ENCODE measurements at places on chromosomes 1 and 21.

- no peak for DNase-seq
Observed at GRCh38 chr1:31800674-31800967, 15.2 kb downstream of the SPOCD1 start.

DNA sequence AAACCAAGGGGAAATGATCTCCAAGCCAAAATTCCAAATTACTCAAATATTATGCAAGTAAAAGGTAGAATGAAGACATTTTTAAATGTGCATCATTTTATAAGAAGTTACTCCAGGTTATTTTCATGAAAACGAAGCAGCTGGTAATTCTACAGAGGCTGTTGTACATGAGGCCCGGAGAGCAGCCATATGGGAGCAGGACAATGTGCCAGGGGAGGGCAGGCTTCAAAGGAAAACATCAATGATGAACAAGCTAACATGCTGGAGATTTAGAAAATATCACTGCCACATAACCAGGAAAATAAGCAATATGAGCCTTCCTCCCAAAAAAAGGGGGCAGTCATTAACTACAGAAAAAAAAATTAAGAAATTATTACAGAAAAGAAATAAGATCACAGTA, 109.1 kb downstream of the TIAM1 start:
- no peak for DNase-seq

DNA sequence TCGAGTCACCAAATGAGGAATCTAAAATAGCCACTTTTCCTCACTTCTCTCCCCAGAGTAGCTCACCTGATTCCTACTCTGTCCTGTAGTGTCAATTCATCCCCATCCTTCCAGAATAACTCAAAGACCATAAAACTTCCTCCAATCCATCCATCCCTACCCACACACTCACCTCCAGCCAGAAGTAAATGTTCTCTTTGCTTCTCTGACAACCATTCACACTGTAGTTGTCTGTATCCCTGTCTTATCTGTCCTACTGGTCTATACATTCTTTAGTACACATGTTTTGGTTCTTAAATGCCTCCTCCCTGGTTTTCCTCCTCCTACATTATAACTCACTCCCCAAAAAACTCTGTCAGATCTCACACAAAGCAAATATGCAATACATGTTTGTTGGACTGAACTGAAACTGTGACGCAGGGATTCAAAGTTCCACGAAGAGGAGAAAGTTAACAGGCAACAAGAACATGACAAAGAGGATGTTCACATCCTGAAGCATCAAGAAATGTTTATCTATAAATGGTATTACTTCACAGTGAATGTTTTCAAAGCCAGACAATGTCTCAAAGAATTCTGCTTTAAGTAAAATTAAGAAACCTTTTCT, 11.0 kb downstream of the TP53BP2 start:
- no peak for DNase-seq

DNA sequence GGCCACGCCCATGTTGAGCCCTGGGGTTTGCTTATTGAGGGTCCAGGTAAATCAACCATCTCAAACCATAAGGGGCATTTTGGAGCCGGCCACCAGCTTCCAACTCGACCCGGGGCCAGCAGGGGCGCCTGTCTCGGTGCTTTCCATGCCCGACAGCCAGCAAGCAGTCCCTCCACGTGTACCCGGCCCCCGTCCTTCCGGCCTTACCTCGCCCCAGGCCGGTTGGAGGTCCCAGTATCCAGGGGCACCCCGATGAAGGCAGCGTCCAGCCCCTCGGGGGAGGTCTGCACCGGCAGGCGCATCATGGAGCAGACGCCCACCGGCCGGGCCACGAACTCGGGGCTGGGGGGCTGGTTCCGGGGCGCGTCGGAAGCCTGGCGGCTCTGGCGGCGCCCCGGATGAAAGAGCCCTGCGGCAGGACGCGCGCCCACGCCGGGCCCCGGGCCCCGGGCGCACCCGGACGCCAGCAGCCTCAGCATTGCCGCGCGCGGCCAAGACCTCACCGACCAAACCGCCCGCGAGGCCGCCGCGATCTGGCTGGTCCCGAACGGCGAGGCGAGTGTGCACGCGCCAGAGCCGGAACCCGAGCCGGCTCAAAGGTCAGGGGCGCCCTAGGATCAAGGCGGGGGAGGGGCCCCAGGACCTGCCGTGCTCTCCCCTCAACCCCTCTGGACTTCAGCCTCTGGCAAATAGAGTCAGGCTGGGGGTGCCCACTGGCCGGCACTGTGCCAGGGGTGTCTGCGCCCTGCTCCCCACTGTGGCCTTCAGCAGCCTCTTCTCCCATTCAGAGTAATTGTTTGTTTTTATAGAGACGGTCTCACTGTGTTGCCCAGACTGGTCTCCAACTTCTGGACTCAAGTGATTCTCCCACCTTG, at the start of gene AGMAT:
Gene AGMAT, minus strand, starts transcription at position 563 of the 875 bp plus-strand sequence. Its CDS starts 84 bp downstream, at position 479.
- DNase-seq = peak; percentile 2

DNA sequence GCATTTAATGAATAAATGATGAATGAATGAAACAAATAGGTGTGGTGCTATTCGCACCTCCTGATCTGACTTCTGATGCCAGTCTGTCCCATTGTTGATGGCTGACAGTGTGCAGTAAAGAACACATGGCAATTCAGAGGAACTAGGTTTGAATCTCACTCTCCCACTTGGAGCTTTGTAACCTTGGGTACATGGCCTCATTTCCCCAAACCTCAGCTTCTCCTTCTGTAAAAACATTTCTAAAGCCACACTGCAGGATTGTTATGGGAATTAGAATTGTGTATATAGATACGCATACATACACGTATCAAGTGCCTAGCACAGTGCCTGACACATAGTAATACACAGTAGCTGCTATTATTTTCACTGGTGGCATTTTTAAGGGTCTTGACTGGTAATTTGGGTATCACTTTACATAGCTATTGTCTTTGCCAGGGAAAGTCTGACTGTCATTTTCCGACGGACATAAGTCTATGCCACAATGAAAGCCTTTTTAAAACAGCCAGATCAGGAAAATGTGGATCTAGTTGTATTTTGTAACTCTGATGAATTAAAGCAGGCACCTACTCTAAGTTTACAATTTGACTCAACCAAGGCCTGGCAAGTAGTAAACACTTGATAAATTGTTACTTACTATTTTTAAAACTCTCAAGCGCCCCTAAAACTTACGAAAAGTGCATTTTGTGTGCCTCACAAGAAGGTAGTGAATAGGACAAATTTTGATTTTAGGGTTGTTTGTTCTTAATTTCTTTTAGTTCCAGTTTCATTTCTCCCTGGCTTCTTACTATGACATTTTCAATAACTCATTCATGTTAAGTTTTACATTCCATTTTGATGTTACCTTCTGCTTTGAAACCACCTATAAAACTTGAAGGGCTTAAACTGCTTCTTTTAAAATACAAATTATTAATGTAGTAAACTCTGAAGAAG, 164.4 kb downstream of the SDCCAG8 start:
- DNase-seq = no peak

- DNase-seq = no peak
Observed at GRCh38 chr1:46675549-46676314, 4.1 kb downstream of the TEX38 start.

DNA sequence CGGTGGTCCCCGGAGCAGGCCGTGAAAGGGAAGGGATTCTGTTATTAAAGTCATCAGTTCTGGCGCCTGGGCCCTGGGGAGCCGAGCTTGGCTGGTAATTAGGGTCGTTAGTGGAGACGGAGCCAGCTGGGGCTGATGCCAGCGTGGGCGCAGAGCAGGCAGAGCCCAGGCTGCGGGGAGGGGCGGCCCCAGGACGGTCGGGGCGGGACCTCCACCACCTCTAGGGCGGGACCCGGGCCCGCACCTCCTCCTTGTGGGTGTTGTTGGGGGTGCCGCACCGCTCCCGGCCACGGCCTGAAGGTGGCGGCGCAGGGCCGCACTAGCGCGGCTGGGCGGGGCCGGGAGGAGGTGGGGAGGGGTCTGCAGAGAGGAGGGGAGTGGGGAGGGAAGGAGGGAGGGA, 470.6 kb downstream of the PTPRU start:
- no peak for DNase-seq

DNA sequence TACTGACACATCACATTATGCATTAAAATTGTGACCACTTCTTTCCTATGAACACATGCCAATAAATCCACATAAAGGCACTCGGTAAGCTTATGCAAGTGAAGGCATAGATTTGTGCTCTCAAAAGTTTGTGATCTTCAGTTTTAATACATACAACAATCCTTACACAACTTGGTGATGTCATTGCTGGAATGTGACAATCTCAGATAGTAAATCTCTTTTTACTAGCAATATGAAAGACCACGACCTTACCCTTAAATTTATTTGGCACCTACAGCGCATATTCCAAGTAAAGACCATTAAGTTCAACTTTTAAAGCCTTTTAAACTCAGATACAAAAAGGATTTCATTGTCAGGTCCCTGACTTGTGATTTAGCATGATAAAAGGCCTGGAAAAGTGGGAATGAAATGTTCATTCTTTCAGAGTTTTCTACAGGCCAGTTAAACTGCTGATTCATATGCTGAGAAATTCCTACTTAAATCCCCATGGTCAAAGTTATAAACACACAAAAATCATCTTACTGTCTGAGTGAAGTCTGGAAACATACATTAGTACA, 157.4 kb downstream of the SIPA1L2 start:
- no peak for DNase-seq

DNA sequence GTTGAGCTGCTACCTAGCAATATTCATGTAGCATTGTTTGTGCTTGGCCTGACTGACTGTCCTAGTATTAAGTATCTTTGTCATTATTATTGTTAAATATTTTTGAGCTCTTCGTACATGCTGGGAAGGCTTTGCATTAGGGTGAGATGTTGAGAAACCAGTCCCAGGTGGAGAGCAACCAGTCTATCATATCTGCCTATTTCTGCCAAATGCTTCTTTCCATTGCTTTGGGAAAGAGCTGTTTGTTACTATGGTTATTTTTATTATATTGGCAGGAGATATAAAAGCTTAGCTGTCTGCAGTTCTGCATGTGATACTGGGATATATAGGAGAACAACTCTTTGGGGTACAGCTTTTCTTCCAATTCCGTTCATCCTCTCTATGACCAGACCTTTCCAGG, 85.1 kb downstream of the CLDN17 start:
- DNase-seq = no peak

DNA sequence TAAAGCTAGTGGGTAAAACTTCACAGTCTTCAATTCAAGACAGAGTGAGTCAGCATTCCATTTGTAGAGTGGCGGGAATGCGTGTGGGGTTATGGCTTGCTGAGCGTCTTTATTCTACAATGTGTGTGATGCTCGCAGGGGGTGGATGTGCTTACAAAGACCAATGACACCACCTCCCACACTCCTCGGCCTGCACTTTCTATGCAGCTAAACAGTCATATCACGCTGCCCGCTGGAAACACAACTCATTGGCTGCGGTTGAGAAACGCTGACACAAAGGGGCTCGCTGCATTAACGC, 298.5 kb downstream of the PCP4 start:
- DNase-seq = no peak

DNA sequence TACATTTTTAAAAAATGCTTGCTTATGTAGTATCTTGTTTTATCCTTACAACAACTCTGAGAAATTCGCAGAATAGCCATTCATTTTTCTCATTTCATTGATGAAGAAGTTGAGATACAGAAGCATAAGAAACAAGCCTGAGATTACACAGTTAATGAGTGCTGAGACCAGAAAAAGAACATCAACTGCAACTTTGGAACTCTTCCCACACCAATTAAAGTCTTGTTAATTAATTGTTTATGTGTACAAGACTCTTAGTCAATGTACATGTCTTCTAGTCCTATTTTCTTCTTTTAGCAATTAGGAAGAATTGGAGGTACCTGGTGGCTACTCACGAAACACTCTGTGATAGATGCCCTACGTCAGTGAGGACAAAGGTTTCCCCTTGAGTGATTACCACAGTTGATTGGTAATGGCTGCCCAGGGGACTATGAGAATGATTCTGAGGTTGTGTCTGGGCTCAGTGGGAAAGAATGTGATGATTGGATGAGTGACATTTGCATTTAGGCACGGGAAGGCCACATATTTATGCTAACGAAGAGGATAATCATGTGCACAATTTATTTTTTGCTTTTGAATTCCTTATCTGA, 187.4 kb upstream of the KCNK2 start:
- DNase-seq = no peak

DNA sequence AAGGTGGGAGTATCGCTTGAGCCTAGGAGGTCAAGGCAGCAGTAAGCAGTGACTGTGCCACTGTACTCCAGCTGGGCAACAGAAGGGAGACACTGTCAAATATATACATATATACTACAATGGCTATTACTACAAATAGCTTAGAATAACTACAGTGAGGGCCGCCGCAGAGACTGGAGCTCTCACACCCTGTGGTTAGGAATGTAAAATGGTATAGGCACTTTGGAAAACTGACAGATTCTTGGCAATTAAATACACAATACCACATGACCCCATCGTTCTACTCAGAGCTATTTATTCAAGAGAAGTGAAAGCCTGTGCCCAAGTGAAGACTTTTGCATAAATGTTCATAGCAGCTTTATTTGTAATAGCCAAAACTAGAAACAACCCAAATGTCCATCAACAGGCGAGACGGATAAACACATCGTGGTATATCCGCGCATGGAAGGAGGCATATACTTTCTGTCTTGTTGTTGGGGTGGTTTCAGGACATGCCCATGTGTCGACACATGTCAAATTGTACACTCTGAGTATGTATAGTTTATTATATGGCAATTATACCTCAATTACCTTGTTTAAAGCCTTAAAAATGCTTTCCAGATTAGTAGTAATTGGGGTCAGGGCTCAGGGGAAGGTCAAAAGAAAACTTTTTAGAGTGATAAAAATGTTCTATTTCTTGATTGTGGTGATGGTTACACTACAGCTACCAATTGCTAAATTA, 123.4 kb downstream of the RIPK4 start:
- no peak for DNase-seq

GRCh38 chr21:26595971-26596370, 22.9 kb upstream of the CYYR1 start:
- no peak for DNase-seq

DNA sequence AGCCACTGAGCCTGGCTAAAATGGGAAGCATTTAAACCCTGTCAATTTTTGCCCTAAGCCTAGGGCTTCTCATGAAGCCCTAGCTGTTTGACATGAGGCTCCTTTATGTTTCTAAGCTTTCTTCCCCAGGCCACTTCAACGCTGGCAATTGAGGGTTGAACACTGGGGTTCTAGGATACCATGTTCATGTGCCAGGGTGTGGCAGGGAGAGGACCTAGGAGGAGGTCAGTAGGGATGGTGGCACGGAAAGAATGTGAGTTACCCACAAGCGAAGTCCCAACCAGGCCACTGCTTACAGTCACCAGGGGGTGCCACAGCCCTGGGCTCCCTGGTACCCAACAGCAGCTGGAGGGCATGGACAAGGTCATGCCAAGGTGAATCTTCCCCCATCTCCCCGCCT, 90.8 kb upstream of the AJAP1 start:
- no peak for DNase-seq

DNA sequence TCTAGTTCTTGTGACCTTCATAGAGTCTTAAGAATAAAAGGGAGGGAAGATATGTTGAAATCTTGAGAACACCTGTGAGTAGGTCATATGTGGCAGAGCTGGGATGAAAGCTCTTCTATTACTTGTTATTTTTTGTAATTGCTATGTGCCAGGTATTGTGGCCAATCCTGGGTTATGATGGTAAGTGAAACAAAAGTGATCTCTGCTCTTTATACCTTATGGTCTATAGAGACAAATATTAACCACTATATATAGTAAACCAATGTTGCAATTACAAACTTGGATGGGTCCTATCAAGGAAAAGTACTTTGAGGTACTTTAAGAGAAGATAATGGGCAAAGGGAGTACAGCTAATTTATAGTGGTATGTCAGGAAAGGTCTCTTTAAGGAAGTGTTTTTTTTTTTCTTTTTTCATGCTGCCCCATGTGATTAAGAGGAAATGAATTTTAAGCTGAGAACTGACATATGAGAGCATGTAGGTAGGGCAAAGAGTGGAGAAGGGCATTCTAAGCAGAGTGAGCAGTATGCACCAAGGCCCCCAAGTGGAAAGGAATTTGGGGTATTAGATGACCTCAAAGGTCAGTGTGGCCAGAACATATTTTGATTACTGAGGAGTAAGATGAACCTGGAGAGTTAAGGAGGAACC, 43.3 kb downstream of the POU2F1 start:
- no peak for DNase-seq

Data from activated CD4-positive, CD25-positive, alpha-beta regulatory T cell treated with anti-CD3 and anti-CD28 coated beads, Interleukin-2, amount 50 U/mL, for 16 hours (primary cell).